ENCODE measurements at places on chromosomes 5 and 9.

GRCh38 chr5:148816357-148816756 is 10.1 kb upstream of the ADRB2 start:
- DNase-seq = no peak

DNA sequence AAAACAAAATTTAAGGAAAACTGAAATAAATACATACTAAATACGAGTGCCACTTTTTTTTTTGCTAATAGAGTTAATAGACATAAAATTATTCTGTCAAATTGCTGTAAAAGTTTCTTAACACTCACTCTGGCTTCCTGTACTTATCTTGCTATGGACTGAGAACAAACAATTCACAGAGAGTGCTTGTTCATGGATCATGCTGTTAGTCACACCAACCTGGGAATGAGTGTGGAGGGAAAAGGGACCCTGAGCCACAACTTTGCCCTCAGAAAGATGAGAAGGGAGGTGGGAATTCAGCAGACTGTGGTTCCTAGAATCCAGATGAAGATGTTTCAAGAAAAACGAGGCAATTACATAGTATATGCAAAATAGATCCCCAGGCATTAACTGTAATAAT is 246.9 kb downstream of the FBXL7 start:
- DNase-seq = no peak

- DNase-seq = no peak
These were observed 326.7 kb downstream of the ASTN2 start for GRCh38 chr9:117088140-117088539.

GRCh38 chr9:109118808-109119438 is 824 bp downstream of the TMEM245 start:
- DNase-seq = no peak

GRCh38 chr9:26947736-26948135 is 694 bp upstream of the PLAA start:
- no peak for DNase-seq

DNA sequence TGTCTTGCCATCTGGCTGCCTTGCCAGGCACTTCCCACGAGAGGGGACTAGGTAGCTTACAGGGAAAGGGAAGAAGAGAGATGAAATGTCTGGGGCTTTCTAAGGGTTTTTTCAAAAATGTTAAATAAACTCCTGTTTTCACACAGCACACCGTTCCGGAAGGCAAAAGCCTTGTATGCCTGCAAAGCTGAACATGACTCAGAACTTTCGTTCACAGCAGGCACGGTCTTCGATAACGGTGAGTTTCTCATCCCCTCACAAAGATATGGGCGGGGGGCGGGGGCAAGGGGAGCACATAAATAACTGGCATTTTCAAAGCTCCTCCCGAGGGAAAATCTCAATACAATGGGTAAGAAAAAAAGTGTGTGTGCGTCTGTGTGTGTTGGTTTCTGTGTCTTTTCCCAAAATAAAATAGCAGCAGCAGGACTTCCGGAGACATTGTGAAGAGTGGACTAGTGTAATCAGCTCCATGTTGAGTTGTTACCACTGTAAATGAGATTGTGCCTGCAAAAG is 189.6 kb downstream of the NR3C1 start:
- no peak for DNase-seq

- DNase-seq = no peak
These were observed 279.1 kb downstream of the TLE1 start for GRCh38 chr9:81410201-81410600.

DNA sequence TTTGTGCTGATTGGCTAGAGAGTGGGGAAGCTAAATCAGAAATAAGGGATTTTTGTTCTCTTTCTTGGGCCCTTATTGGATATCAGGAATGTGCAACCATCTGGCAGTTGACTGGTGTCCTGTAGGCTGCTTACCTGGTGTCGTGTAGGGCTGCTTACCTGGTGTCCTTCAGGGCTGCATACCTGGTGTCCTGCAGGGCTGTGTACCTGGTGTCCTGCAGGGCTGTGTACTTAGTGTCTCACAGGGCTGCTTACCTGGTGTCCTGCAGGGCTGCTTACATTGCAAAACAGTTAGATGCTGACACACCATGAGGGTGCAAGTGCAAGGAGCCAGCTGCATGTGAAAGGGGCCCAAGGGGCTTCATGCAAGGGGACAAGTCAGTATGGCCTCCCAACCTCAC is 249.3 kb downstream of the ICE1 start:
- DNase-seq = no peak

DNA sequence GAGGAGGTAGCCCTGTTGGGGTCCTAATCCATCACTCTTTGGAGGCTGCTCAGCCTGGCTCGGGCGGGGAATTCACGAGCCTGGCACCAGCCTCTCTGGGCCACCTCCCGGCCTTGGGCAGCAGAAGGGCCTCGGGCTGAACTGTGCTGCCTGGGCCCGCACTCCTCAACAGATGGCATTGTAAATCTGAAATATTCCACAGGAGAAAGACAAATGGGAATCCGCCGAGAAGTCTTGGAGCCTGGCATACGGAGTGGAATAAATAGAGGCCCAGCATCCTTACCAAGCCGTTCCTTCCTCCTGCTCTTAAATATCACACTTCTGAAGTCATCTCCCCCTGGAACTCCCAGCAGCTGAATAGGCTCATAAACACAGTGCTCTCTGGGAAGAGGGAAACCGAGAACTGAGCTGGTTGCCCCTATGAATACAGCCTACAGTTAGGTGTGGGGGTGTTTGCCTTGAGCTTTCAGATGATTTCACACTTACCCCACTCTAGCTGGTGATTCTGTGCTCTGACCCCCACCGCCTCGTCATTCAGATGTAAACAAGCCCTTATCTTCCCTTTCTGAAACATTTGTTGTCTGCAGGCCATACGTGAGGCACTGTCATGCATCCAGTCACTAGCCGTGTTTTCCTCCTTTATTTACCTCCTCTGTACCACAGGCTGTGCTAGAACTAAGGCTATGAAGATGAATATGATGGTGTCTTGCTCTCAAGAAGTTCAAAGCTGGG is 455.0 kb upstream of the CLINT1 start:
- DNase-seq = no peak

- DNase-seq = no peak
These were observed 131.0 kb upstream of the BRINP1 start for GRCh38 chr9:119500072-119500771.

GRCh38 chr5:152595405-152595804 is 190.3 kb upstream of the NMUR2 start:
- no peak for DNase-seq
